SK-N-SH treated with all-trans-retinoic acid at 6 μM for 48 hours (cell line): ENCODE measurements at places on chromosomes 5 and 9.

- ATAC-seq, result no peak
These were observed 335.3 kb upstream of the ADAMTSL1 start for GRCh38 chr9:18138656-18139055.

DNA sequence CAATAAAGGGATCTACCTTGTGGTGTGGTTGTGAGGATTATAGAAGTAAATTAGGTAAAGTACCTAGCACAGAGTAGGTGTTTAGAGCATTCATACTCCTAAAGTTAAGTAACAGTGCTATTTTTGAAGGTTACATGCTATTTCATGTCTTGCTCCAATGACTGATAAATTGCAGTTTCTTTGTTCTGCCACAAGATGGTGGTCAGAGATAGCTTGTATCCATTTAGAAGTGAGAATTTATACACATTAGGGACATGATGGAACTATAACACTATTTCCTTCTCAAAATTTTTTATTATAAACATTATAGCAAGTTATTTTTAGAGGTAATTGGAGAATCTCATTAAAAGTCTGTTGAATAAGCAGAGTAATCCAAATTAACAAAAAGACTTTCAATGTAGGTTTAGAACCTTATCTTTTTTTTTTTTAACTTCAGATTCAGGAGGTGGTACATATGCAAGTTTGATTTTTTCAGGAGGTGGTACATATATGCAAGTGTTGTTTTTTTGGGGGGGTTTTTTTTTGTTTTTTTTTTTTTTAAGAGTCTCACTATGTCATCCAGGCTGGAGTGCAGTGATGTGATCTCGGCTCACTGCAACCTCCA lies 17.1 kb downstream of the MTREX start:
- peak; percentile 68 for ATAC-seq

DNA sequence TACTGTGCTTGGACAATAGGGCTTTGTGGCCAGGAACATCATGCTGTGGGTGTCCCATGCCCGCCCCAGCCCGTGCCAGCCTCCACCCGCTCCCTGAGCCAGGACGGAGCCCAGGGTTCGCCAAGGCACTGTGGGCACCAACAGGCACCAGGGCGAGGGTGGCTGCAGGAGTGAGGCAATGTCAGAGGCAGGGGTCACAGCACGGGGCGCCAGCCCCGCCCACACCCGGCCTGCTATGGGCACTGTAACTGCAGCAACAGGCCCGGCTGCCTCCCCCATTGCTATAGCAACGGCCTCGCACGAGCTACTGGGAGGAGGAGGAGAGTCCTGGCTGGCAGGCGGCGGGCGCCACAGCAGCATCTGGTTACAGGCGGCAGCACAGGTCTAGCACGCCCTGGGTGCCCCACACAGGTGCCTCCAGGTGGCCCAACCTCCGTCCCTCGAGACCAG lies 2.5 kb downstream of the ABCA2 start:
- no peak for ATAC-seq

- no peak for ATAC-seq
These were observed 587 bp downstream of the OR2Y1 start for GRCh38 chr5:180739271-180739670.

GRCh38 chr5:56158331-56158960 lies 74.7 kb downstream of the ANKRD55 start:
- ATAC-seq, result no peak
